COR-L47 (cell line): ENCODE measurements at places on chromosomes 7 and 10.

DNA sequence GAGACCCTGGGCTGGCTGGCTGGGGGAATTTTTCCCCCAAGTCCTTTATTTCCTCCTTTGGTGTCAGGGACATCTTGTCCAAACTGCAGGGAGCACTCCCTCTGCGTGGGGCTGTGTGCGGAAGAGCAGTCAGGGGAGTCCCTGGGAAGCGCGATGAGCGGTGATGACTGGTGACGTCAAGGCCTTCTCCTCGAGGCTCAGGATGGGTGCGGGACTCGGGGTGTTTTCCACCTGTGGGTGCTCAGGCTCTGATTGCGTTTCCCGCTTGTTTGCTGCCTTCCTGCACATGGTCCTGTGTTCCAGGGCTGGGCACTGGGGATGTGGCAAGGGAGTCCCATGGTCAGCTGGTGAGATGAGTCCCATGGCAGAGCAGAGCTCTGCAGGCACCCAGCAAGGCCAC lies 101.2 kb downstream of the DOCK1 start:
- DNase-seq: no peak

- DNase-seq: no peak
Measured at GRCh38 chr10:110134917-110135316, 72.5 kb upstream of the MXI1 start.

GRCh38 chr10:33087922-33088321 lies 129.9 kb upstream of the ITGB1 start:
- no peak for DNase-seq

DNA sequence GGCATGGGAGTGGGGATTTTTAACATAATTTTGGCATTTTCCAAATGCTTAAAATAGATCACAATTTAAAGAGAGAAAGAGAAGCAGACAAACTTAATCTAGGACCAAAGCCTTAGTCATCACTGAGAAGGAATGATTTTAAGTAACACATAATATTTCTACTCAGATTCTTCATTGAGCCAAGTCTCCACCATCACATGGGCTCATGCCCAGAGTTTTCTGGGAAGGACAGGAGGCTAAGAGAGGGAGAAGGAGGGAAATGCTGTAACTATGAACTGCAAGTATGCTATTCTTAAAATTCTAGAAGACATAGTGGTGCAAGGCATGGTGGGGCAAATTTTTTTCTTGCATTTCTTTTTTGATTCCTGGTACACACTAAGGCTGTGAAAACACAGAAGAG lies 23.8 kb upstream of the UBE2D1 start:
- no peak for DNase-seq
